Activated naive CD4-positive, alpha-beta T cell treated with anti-CD3 and anti-CD28 coated beads, Interleukin-2, amount 10 ng/mL, durations not matched to agents 5 hours and 36 hours (primary cell): ENCODE measurements at places on chromosomes 2 and 18. TPM values are rescaled to one million over a fixed set of nuclear protein-coding genes. Genes with fewer than 3 reads are reported as not detected.

Gene FAM110C
- total RNA-seq: 0.22 TPM

Gene PKDCC
- total RNA-seq: not detected

Gene POMC
- 2.8 TPM for total RNA-seq

Gene PTPRN
- total RNA-seq: not detected

Gene SLC9A4
- total RNA-seq: 0.10 TPM

Gene NIFK
- total RNA-seq: 80.5 TPM

Gene RBFA
- total RNA-seq: 22.4 TPM

Gene SERPINB5
- not detected for total RNA-seq

Gene ATP6V1C2
- not detected for total RNA-seq

Gene CEBPZ
- 43.4 TPM for total RNA-seq

Gene KCMF1
- total RNA-seq: 77.7 TPM

Gene FER1L5
- not detected for total RNA-seq

Gene DSG4
- not detected for total RNA-seq

Gene MC5R
- not detected for total RNA-seq

Gene CD28
- 128 TPM for total RNA-seq

Gene PLEK
- 1.9 TPM for total RNA-seq

Gene FSHR
- not detected for total RNA-seq

Gene PMAIP1
- 16.9 TPM for total RNA-seq

Gene BIN1
- total RNA-seq: 157 TPM
